ENCODE measurements at places on chromosomes 5 and 9.

- DNase-seq, result no peak
Measured at GRCh38 chr5:29889051-29889450, 1304.4 kb upstream of the CDH6 start.

GRCh38 chr5:175479125-175479881 lies 943 bp downstream of the SFXN1 start:
- DNase-seq, result peak; percentile 5

GRCh38 chr5:74310997-74311930 lies 329.3 kb downstream of the ENC1 start:
- no peak for DNase-seq

GRCh38 chr9:127919253-127919815 lies 2.5 kb upstream of the ST6GALNAC4 start:
- DNase-seq, result no peak

- no peak for DNase-seq
Measured at GRCh38 chr5:28499766-28500290, 1461.4 kb upstream of the CDH9 start.

GRCh38 chr9:109817146-109817845 lies 37.3 kb downstream of the PALM2AKAP2 start:
- DNase-seq, result no peak

DNA sequence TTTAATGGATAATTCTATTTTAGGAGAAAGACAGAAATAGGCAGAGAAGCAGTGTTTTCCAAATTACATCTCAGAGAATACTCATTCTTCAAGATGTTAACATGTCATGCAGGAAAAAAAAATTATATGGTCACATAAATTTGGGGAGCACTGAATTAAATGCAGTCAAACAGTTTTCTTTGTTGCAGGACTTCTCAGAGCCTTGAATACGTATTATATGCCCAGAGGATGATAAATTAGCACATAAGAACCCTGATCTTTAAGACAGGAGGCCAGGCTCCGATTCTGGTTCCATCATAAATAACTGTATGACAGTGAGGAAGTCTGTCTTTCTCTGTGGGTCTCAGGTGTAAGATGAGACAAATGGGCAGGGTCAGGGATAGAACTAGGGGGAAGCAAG lies 41.4 kb downstream of the FAT2 start:
- DNase-seq, result no peak

DNA sequence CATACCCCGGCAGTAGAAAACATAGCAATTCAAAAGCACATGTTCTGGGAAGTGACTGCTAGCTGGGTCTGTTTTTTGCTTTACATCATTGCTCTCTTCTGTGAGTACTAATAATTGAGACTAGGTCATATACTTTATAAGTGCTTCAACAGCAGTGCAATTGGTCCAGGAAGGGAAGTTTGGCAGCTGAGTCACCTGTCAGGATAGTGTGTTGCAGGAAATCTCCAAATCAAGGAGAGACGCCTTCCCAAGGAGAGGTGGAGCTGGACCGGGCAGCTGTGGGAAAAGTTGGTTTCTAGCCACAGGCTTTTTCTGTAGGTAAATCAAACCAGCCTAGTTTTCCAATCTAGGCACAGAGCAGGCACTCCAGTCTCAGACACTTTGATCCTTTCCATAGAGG lies 330.1 kb downstream of the ENC1 start:
- no peak for DNase-seq

DNA sequence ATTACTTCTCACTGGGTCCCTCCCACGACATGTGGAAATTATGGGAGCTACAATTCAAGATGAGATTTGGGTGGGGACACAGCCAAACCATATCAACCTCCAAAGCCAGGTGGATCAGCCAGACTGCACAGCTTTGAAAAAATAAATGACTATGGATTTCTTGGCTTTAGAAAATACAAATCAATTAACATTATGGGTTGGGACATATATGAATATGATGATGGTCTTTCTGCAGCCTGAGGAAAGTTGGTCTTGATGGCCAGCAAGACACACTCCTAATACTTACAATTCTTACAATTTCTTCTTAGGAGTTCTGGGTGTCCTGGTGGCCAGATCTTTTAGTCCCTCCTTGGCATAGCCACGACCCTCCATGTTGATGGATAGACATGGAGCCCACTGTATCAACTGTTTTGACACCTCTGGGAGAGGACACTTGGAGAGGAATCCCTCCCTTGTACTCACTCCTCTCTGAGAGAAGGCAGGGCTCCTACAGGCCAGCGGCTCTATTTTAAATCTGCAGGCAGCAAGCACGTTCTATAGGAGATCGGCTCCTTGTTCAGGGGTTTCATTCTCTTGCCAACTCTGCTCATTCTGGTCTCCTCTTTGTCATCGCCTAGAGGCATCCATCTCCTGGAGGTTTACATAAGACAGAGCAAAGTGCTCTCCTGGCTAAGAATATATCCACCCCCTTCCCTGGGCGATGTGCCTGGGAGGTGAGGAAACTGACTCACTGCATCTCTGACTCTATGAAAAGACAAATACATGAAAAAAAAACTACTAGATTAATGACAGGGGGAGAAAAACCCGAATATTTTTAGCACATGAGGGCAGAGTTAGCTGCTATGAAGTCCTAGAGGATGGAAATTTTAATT lies 145.9 kb downstream of the CARTPT start:
- DNase-seq, result no peak

DNA sequence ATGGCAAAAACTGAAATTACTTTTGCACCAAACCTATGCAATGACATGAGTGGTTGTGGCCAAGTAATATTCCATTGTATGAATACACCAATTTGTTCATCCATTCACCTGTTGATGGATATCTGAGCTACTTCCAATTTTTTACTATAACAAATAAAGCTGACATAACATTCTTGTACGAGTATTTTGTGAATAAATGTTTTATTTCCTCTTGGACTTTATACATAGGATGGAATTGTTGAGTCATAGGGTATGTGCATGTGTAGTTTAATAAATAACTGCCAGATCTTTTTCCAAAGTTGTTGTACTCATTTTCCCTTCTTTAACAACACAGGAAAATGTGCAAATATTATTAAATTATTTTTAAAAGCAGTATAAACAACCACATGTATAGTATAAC lies 146.1 kb upstream of the ZNF462 start:
- DNase-seq, result no peak

DNA sequence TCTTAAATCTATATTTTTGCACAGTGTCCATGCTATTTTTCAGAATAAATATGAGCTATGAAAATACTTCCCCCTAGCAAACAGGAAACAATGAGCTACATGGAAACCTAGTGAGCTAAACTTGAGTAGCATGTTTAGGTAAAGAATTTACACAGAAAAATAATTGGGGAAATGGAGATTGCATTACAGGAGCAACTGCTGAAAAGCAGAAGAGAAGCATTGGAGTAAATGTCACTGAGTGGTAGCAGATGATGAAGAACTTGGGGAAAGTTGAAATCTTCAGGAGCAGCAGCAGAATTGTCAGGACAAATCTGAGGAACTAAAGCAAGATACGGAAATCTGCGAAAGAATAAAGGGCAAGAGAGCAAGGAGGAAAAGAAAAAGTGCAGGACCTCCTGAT lies 610.3 kb downstream of the TLE1 start:
- no peak for DNase-seq

- no peak for DNase-seq
Measured at GRCh38 chr9:107587191-107587963, 97.8 kb upstream of the KLF4 start.

- DNase-seq, result no peak
Measured at GRCh38 chr5:96649681-96650540, 12.3 kb upstream of the CAST start.

GRCh38 chr5:96297867-96298266 lies 135.2 kb downstream of the PCSK1 start:
- DNase-seq, result no peak

DNA sequence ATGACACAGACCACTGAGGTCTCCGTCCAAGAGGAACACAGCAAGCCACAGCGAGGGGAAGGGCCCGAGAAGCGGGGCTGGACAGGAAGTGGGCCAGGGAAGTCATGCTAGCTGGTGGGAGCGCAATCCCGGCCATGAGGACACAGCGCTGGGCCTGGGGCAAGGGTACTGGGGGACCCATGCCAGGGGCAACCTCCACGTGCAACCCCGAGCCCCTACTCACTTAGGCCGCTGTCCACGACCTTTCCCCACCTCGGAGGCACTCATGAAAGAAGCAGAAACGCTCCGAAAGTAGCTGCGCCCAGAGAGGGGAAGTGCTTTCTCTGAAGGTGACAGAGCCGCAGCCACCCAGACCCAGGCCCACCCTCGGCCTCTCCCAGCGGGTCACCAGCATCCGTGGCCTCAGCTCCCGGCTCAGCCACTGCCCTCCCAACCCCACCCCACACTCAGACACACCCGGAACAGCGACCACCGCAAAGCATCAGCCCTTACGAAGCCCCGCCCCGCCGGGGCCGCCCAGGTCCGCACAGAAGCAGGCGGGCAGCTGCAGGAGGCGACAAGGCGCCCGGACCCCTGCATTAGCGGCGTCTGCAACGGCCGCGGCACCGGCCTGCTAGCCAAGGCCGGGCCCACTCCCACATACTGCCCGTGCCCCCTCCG lies 782 bp downstream of the BICD2 start:
- DNase-seq, result peak; percentile 36

- no peak for DNase-seq
Measured at GRCh38 chr5:58016877-58017276, 443.0 kb downstream of the PLK2 start.

DNA sequence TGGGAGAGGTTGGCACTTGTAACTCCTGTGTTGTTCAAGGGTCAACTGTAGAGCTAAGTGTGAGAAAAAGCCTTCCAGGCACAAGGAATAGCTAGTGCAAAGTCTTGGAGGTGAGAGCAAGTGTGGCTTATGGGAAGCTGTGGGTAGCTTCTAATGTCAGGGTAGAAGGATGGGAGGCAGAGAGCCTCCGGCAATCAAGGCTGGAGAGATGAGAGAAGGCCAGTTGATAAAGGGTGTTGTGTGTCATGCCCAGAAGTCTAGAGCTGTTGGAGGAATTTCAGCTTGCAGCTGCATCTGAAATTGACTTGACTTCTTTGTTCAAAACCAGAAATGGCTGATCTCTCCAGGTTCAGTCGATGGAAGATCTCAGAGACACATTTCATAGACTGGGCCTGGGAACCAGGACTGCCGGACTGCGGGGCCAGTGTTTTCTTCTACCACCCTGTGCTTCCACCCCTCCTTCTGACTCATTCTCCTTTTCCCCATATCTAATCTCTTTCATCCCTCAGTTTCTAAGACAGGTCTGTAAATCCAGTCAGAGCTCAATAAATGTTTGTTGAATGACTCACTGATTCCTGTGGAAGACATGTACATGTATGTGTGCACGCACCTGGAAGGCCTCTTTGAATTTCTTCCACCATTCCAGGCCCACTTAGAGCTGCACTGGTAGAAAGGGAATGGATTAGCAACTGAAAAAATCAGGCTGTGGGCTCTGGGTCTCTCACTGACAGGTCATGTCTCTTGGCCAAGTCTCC lies 67.8 kb upstream of the KLF4 start:
- DNase-seq, result no peak

DNA sequence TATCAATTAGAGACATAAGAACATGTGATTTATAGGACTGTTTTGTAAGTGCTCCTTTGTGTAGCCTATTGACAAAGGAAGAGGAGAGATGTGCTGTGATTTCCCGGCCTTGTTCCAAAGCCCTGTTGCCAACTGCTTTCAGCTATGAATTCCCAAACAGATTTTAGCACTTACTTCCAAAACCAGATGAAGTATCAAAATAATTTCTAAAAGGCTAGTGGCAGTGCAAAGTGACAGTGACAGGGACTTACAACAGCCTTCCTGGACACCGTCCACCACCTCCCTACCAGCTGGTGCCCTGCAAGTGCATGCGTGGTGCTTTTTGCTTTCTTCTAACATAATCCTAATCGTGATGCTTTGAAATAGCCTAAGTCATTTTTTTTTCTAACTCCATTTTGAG lies 254.1 kb upstream of the ACTBL2 start:
- no peak for DNase-seq

DNA sequence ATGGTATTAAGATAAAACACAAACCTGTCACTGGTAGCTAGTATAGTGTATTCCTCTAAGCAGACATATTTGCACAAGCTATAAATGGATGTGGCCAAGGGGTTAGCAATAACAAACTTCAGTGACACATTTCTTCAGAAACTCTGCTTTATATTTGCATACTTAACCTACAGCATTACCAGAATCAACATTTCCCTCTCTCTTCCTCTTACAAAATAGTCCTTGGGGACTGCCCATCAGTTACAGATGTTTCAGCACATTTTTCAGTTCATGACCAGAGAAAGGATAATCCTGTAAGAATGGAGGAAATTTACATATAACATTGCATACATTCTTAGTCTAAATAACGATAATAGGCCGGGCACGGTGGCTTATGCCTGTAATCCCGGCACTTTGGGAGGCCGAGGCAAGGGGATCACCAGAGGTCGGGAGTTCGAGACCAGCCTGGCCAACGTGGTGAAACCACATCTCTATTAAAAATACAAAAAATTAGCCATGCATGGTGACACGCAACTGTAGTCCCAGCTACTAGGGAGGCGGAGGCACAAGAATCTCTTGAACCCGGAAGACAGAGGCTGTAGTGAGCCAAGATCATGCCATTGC lies 25.3 kb upstream of the SLC1A1 start:
- no peak for DNase-seq

DNA sequence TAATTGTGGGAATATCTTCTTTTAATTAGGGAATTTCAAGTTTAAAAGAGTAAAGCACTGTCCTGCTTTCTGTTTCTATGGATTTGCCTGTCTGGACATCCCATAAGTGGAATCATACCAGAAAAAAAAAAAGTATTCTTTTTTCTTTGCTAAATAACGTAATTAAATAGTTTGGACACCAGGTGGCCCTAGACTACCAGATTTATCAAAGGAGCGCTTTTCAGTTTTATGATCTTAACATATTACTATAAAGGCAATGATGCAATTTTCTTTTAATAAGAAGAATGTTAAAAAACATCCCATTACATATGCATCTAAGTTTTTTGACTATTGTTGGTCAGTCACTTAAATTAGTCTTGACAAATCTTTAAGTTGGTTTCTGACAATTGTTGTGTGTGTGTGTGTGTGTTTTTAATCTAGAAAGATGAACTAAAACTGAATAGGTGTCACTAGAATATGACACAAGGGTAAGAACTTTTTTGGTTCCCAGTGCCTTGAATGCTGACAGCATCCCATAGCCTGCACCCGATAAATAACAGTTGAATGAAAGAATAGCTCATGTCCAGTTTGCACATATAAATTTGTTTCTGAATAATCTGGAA lies 49.5 kb downstream of the C5orf22 start:
- peak; percentile 43 for DNase-seq

DNA sequence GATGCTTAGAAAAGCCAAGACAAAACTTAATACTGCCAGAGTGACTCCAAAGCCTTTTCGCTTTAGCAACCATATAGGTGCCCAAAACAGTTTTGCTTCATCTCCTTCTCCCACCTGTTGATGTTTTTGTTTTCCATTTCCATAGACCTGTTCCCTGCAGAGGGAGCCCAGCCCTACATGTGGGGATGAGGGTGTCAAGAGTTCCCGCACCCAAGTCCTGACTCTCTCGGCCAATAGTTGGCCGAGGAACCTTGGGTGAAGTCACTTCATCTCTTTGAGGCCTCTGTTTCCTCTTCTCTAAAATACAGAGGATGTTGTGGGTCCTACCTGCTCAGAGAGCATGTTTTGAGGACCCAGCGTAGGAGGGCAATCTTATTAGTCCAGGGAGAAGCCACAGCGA lies 38.5 kb upstream of the LCP2 start:
- peak; percentile 28 for DNase-seq

All from CD4-positive, alpha-beta T cell treated with Interleukin-17A for 1 hour (primary cell).